Stimulated activated CD4-positive, alpha-beta T cell treated with anti-CD3 and anti-CD28 coated beads, Interleukin-1b, Interleukin-23, amount 100 ng/mL, for 1 hour (primary cell): ENCODE measurements at places on chromosomes 2 and 18.

GRCh38 chr2:60023256-60023985 is 530.0 kb downstream of the BCL11A start:
- DNase-seq, result no peak

DNA sequence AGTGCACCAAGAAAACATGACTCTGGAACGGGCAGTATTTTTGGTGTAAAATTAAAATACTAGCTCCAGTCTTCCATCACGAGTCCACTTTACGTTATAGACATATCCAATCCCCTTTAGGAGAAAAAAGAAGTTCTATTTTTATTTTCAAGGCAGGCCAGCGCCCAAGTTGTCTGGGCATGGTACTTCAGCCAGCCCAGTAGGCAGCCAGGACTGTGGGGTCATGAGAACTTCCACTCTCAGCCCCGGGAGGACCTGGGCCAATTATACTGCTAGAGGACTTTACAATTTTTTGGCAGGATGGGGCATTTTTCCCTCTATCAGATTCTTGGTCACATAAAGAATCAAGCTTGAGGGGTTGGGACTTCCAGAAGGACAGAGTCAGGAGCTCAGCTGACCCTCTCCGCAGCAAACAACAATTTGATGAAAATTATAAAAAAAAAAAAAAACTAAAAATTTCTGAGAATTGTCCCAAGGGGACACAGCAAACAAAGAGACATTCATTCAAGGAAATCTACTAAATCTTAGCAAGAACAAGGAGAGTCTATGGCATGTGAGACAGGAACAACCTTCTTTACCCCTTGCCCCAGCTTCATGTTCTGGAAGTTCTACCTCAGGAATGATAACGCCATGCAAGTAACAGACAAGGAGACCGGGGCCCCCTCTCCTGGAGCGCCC is 37.3 kb upstream of the B3GNT2 start:
- no peak for DNase-seq

DNA sequence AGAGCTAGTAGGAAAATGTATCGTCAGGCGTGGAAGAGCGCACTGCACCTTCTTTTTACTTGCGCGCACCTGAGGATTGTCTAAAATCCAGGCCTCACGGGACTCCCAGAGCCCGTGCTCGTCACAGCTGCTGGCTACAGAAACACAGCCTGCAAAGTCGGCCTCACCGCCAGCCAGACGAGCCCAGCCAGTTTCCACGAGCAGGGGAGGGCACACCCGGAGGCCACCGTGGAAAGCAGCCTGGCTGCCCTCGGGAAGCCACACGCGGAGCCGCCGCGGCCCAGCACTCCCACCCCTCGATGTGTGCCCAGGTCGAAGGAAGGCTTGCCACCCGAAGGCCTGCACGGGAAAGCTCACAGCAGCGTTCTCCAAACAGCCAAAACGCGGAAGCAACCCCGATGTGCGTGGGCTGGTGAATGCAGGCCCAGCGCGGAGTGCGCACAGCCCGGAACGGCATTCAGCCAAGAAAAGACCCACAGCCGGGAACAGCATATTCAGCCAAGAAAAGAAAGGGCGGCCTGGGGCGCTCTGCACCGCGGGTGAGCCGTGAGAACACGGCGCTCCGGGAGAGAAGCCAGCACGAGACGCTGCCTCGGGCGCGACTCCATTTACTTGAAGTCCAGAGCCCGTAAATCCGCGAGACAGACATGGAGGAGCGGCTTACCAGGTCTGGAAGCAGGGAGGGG is 53.9 kb upstream of the SALL3 start:
- no peak for DNase-seq

- no peak for DNase-seq
Observed at GRCh38 chr2:44188696-44189095, 20.0 kb downstream of the PPM1B start.

- no peak for DNase-seq
Observed at GRCh38 chr2:158131919-158132566, 30.4 kb downstream of the UPP2 start.

DNA sequence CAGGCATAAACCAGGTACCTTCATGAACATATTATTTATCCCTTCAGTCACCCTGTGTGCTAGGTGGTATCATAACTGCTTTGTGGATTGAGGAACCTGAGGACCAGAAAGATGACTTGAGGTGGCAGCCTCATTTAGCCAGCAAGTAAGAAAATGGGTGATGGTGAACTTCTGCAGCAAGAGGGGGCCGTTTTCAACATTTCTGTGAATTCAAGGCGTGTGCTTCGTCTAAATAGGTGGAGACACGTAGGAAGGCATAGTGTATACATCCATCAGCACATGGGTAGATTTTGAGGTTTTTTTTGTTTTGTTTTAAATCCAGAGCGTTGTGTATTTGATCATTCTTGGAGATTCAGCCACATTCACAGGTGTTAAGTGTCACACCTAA is 118.7 kb downstream of the SPTBN1 start:
- no peak for DNase-seq

DNA sequence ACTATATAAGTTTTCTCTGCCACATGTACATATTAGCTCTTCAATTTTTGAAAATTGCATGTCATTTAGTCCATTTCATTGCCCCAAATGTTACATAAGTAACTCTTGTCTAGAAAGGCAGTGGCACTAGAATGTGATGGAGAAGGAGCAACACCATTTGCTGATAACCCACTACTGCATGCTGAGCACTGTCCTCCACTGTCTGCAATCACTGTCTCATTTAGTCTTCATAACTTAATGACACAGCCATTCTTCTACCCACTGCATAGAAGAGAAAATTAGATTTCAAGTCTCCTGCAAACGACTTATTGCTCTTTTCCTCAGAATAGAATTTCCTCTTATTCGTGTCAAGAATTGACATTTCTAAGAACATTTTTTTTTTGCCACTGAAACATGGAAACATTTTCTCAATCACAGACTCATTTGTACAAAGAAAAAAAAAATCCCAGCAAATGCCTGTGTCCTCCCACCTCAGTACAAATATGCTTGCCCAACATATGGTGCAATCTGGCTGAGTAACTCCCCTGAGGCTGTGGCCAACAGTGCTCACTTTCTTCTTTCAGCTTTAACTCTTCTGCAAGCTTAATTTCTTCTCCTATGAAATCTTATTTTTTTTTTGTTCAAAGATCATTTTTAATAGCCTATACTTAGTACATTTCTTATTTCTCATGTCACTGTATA is 768.6 kb upstream of the HS6ST1 start:
- no peak for DNase-seq

GRCh38 chr2:108916796-108917421 is 72.1 kb downstream of the EDAR start:
- no peak for DNase-seq

GRCh38 chr2:54482715-54483114 is 26.6 kb downstream of the SPTBN1 start:
- no peak for DNase-seq

DNA sequence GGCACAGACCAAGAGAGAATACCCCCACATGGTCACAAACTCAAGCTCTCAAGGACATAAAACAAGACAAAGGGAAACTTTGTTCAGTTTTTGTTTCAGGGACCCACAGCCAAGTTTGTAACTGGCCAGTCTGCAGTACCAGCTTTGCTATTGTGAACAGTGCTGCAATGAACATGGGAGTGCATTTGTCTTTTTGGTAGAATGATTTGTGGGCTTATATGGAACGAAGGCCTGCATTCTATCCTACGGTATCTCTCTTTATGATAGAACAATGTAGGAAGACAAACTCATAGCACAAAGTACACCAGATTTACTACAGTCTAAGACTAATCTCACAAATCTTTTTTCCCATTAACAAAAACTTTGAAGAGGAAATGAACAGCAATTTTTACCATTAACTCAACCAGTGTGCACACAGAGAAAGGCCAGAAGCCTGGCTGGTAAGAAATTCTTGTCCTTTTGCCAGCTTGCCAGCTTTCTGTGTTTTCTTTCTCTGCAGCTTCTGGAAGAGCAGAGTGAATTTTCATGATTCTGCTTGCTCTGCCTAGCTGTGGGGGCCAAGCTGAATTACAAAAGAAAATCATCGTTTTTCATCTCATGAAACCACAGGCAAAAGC is 37.1 kb upstream of the FEZ2 start:
- no peak for DNase-seq

DNA sequence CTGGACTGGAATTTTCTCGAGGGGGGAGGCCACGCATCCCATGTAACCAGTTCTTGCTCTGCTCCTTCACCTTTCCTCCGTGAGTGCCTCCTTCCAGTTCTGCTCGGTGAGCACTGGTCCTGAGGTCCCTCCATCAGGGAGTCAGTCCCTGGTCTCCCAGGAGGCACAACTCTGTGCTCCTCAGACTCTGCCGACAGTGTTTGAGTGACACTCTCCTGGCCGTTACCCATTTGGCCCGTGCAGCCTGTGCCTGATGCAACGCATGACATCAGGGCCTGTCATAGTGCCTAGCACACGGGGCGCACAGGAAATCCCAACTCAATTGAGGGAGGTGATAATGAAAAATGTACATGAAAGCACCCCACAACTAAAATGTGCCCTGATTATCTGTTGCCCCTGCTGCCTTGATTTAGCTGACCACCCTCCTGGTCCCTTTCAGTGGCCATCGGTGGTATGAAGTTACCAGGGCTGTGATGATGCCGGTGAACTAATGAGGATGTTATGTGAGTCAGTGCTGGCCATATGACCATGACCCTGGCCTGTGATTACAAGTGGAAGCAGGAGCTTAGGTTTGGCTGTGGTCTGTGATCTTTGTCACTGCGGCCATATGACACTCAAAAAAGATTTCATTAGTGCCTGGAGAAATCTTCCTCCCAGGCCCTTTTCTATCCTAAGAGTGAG is 144.6 kb downstream of the TDRD15 start:
- no peak for DNase-seq

- no peak for DNase-seq
Observed at GRCh38 chr18:58102875-58103274, 58.8 kb downstream of the NEDD4L start.

GRCh38 chr2:43047187-43047780 is 179.1 kb downstream of the ZFP36L2 start:
- DNase-seq, result no peak

- no peak for DNase-seq
Observed at GRCh38 chr18:80148326-80149199, 39.5 kb downstream of the ADNP2 start.

DNA sequence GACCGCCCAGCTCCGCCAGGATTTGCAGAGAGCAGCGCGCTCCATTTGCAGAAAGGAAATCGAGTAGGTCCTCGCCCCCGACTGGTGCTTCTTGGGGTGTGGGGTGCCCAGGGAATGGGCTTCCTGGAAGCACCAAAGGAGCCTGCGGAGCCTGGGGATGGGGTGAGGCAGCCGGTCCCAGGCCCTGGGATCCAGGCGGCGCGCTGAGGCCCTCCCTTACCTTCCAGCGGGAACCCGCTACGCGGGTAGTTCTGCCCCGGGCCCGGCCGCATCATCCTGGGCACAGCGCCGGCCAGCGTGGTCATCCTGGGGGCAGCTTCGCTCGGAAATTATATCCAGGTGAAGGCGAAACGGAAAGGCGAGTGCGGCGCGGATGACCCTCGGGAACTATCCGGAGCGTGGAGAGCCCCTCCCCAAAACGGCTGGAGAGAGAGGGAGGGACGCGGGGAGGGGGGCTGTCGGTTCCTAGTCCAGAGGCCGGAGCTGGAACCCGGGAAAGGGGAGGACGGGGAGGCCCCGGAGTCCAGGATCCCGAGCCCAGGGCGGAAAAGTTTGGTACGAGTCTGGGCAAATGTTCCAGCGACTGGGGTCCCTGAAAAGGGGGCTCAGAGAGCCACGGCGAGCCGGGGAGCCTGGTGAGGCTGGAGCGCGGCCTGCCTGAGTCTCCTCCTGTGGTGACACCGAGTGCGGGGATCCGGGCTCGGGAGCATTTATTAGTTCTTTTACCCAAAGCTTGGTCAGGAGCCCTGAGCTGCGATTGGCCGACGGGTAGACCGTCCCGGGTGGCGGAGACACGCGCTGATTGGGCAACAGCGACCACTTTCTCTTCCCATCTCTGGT is at the start of gene PAX3:
Gene PAX3 (minus strand): TSS at position 688 of the 840 bp plus-strand sequence. CDS start 383 bp downstream, at position 305.
- DNase-seq, result no peak

GRCh38 chr18:77209587-77209986 is 40.1 kb upstream of the GALR1 start:
- DNase-seq, result no peak

DNA sequence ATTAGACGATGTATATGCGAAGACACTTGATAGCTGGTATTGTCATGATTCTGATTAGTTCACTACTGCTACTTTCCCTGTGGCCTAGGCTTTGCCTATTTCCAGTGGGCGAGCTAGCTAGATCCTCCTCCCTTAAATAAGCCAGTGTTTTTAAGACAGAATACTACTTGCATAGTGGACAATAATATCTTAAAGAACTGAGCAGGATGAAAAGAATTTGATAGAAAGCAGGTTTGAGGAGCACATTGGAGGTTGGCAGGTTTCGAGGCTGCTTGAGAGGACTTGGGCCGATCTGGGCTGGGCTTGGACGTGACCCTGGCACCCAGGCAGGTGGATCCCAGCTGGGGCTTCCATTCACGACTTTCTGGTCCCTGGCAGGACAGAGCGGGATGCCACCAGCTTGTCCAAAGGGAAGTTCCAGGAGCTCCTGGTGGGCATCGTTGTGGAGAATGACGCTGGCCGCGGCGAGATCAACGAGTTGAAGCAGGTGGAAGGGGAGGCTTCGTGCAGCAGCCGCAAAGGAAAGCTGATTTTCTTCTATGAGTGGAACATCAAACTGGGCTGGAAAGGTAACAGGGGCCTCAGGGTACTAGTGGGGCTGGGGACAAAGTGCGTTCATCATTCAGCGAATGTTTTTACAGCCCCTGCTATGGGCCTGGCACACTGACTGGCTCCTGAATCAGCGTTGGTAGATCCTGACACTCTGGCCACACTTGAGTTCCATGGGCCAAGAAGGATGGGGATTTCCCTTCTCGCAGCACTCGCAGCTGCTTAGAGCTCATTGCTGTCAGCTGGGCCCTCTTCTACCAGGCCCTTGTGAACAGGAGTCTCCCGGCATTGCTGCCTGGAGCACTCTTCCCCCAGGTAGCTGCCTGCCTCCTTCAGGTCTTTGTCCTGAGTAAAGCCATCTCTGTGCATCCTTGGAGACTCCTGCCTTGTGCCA is 16.9 kb downstream of the C2orf74 start:
- no peak for DNase-seq

DNA sequence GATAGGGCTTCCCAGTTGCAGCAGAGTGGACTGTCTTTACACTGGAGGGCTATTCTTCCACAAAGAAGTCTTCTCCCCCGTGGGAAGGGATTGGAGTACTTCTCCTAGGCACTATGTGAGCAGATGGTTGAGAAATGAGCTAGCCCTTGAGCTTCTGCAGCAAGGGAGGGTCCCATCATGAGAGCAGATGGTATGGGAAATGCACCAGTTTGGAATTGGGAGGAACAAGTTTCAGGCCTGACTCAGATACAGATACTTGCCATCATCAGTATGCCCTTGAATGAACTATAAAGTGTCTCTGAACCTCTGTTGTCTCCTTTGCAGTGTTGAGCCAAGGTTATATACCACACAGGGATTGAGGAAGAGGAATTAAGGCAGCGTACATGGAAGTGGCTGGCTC is 757.4 kb downstream of the RNF144A start:
- DNase-seq, result no peak
